ENCODE measurements at places on chromosomes 4 and X. TPM values are rescaled to one million over a fixed set of nuclear protein-coding genes. Genes with fewer than 3 reads are reported as not detected.

ZNF157 gene
- total RNA-seq: 0.28 TPM

TCEAL6 gene
- total RNA-seq: not detected

SAP30 gene
- total RNA-seq: 43.1 TPM

ADH1C gene
- total RNA-seq: not detected

LINC00632 gene
- total RNA-seq: 5.2 TPM

CXCL3 gene
- 5.4 TPM for total RNA-seq

HAND2 gene
- 12.8 TPM for total RNA-seq

TBC1D14 gene
- 30.5 TPM for total RNA-seq

TLR8 gene
- total RNA-seq: not detected

NDST3 gene
- total RNA-seq: not detected

VCX gene
- not detected for total RNA-seq

YY2 gene
- 1.2 TPM for total RNA-seq

GAGE13 gene
- not detected for total RNA-seq

CPE gene
- total RNA-seq: 294 TPM

DUSP21 gene
- total RNA-seq: not detected

KLHL13 gene
- total RNA-seq: 7.1 TPM

H2BW1 gene
- not detected for total RNA-seq

KLF8 gene
- total RNA-seq: 1.9 TPM

CSAG2 gene
- total RNA-seq: not detected

SRPX gene
- total RNA-seq: 132 TPM

Measured in regular cardiac myocyte (primary cell).